ENCODE measurements at places on chromosomes 13 and 19.

DNA sequence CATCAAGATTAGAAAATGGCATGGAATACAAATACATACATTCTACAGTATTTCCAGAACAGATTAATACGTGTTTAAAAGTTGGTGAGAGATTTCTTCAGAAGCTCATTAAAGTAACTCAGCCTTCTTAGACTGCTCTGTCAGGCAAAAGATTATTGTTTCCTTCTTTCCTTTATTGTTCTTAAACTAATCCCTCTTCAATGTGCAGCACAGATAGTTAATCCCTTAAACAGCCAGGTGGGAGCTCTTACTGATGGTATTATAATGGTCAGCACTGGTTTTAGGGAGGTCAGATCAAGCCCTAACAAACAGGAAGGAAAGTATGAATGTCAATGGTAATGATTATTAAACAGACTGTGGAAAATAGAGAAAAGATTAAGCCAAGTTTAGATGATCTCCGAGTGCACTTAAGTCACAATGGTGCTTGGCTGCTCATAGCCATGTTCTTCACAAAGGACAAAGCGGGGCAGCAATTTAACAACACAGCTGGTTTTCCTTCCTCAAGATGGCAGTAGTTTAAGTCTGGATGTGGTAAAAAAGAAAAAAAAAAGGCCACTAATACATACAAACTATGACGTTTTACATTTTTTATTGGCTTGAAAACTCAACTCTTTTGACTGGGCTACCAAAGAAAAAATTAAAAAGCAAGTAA lies 992.6 kb downstream of the PCDH9 start:
- DNase-seq = no peak

DNA sequence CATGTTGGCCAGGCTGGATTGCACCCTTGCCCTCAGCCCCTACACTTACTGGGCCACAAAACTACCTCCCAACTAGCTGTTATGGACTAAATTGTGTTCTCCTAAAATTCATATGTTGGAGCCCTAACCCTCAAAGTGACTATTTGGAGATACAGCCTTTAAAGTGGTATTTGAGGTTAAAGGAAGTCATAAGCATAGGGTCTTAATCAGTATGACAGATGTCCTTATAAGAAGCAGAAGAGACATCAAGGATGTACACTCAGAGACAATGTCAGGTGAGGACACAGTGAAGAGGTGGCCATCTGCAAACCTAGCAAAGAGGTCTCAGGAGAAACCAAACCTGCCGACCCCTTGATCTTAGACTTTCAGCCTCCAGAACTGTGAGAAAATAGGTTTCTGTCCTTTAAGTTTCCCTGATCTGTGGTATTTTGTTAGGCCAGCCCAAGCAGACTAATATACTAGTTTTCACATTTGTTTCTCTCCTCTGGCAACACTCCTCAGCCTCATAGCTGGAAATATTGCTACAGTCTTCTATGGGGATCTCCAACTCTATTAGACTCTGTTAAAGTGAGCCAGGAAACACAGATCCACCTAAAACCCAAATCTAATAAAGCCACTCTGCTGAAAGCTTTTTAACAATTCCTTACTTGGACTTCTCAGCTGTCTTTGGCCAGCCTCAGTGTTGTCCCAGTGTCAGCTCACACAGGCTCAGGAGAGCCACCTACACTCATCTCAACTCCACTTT lies 256.5 kb downstream of the TBC1D4 start:
- DNase-seq = no peak

DNA sequence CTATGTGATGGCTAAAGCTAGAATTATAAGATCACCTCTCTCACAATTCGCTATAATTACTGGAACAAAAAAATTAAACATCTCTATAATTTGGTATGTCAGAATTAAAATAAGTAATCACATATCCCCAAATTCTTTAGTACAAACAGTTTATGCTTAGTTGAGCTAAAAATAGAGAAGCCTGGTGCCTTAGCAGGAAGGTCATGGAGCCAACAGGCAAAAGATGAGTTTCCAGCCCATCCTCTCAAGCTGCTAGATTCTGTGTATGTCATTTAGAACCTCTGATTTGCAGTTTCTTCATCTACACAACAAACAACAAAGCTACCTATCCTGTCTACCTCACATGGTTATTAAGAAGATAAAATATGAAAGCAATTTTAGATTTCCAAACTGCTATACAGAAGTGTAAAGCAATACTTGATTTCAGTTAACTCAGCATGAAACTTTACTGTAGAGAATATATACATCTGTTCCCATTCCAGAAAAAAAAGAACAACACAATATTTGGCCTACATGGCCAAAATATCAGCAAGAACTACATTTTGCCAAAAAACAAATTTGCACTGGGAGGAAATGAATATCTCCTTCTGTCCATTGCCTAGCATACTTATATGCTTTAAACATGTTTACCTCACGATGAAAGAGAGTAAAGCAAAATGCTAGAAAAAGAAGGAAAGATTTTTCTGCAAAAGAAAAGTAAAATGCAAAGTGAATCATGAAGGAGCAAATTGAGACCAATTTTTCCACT lies 294.0 kb upstream of the MIR17HG start:
- DNase-seq = no peak

DNA sequence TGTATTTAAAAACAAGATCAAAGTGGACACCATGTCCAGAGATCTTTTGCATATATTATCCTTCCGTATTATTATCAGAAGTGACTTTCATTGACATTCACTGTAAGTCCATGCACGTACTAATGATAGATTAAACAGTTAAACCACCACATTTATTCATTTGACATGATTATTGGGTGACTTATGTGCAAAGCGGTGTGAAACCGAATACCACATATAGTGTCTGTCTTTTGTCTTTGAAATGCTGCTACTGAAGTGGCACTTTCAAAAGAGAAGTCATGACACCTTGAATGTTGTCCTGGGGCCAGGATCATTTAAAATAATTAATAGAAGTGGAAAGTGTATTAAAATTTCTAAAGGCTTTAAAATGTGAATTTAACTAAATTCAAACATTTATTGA lies 100.1 kb downstream of the ERCC5 start:
- DNase-seq = no peak

- no peak for DNase-seq
Observed at GRCh38 chr13:99063952-99064351, 86.1 kb upstream of the DOCK9 start.

DNA sequence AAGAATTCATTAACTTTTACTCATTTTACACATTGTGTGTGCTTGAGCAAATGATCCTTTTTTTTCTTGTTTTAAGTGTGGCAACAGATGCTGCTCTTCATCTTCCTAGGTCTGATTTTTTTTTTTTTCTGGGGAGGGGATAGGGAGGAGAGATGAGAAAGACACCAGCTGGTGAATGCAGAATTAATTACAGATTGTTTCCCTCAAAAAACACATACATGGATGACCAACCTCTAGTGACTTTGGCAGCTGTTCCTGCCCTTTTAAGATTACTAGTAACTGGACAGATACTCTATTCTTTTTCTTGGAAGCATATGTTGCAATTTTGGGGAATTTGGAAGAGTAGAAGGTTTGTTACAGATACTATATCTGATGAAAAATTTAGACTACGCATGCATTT lies 103.6 kb upstream of the MYO16 start:
- DNase-seq = no peak

DNA sequence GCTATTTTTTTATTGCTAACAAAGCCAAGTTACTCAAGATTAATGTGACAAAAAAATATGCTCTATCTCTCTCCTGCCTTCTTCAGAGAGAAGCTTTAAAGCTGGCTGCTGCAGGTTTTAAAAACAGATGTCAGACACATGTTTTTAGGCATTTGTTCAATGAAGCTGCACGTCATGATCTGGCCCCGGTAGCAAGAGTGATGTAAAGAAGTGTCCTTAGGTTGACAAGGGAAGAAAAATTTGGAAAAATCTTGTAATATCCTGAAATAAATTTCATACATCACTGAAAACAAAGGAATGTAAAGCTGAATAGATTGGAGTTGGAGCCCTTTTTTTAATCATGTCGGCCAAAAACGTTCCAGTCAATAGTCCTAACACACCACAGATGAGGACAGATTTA lies 531.4 kb upstream of the NBEA start:
- no peak for DNase-seq

DNA sequence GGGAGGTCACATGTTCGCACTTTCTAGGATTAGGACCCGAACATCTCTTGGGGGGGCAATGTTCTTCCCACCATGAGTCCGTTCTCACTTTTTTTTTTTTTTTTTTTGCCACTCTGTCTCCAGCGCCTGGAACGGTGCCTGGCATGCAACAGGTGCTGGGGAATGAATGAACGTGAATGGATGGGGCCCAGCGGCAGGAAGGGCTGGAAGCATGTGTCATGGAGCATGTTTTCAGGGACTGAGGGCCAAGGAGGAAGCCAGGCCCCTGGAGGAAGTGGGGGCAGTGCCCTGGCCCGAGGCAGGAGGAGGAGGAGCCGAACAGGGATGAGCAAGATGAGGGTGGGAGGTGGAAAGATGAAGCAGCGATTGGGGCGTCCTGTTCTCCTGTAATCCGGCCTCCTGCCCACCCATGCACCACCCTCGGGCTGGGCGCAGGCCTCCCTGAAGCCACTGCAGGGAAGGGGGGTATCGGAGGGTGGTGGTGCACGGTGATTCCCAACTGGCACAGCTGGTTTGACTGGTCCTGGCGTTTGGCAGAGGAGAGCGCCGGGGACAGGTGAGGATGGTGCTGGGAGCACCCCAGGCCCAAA lies 8.8 kb upstream of the SULT2B1 start:
- DNase-seq = no peak

- DNase-seq = no peak
Observed at GRCh38 chr19:42071247-42071646, 1.2 kb upstream of the GRIK5 start.

GRCh38 chr13:72820898-72821279 lies 39.0 kb downstream of the PIBF1 start:
- DNase-seq = no peak

- DNase-seq = no peak
Observed at GRCh38 chr19:16821081-16821480, 8.1 kb upstream of the SIN3B start.

- DNase-seq = no peak
Observed at GRCh38 chr19:33256261-33256660, 30.6 kb upstream of the SLC7A10 start.

GRCh38 chr19:47152632-47153031 lies 22.0 kb downstream of the SAE1 start:
- no peak for DNase-seq

GRCh38 chr13:70723732-70724131 lies 615.5 kb upstream of the KLHL1 start:
- DNase-seq = no peak

DNA sequence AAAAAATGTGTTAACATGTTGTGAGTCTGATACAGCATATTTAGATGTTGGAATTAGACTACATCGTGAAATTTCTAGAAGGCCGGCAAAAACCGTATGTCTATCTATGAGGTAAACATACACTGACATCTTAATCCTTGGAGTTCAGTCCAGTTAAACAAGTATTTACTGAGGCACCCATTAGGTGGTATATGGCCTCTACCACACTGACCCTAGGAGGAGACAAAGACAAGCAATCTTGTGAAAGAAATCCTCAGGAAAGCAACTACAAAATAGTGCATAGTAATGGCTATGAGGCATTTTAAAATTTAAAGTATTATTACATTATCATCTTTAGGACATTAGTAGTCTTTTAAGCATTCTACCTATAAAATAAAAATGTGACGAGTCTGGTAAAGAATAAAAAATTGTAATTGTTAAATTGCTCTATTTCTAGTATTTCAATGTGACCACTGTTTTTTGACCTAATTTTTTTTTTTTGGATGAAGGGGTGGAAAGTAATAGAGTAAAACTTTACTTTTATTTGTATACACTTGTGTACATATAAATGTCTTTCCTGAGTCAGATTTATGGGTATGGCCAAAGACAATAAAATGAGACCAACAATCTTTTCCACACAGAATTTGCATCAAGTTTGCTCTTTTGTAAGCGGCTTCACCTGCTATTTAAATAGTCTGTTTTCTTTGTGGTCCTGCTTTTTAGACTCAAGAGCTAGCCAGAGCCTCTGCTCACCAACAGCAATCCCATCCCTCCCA lies 50.5 kb downstream of the KATNAL1 start:
- no peak for DNase-seq

DNA sequence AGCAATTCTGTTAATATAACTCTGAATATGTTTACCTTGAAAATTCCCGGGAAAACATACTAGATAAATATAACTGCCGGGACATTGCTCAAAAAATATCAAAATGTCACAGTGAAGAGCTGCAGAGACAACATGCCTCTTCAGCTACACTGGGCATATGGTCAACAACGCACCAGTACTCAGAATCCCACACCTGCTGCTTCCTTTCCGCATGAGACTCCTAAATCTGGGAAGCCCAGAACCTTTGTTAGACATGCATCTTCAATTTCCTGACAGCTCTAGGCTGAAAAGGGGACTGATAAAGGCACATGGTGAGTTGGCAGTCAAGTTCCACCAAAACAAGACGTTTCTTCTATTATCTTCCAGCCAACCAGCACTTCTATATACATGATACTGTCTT lies 53.7 kb downstream of the USP12 start:
- no peak for DNase-seq

DNA sequence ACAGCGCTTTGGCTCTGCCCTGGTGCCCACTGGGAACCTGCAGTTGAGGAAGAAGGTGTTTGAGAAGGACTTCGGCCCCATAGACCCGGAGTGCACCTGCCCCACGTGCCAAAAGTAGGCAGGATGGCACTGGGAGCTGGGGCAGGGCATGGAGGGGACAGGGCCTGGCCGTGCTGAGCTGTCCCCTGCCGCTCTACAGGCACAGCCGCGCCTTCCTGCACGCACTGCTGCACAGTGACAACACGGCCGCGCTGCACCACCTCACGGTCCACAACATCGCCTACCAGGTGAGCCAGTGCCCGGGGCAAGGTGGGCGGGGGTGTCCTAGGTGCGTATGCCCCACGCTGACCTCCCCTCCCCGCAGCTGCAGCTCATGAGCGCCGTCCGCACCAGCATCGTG lies 5.1 kb upstream of the DNM2 start:
- no peak for DNase-seq

DNA sequence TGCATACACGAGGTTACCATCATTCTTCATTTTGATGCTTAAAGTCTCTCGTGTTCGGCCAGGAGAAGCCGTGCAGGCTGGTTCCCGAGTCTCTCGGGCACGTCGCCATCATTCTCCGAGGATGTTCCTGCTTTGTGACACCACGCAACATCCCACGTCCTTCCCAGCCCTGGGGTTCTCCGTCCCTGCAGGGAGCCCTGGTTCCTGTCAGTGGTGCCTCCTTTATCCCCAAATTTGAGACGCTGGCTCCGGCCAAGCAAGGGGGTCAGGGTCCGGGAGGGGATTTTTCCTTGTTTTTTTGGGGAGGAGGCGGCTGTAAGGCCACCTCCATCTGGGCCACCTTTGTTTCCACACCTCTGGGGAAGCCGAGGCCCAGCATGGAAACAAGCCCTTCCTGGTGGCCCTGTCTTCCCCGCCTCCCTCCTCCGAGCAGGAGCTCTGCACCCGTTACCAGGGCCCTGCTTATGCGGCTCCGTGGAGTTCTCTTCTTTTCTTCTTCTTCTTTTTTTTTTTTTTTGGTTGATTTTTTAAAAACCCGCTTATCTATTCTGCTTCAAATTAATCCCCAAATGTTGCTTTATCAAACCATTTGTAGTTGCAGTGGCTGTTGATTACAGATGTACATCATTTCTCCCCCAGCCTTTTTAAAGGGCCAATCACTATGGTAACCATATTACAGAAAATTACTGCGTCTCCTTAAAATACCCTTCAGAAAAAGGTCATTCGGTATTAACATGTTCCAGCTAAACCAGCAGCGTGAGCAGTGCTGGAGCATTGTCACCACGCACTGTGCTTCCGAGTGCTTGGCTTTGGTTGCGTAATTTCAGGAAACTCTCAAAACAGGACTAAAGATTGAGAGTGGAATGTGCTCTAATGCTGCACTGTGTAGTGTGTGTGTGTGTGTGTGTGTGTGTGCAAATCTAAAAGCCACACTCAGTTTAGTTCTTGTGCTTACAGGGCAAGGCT lies 50.4 kb downstream of the TEX29 start:
- DNase-seq = no peak

Measured in activated CD8-positive, alpha-beta memory T cell treated with anti-CD3 and anti-CD28 coated beads, Interleukin-2, amount 50 U/mL, for 4 hours (primary cell).